ENCODE measurements at places on chromosomes 3 and 15.
A peak's percentile ranks its signal among the peaks of the same experiment; 100 is the strongest.

GRCh38 chr15:75923756-75924155 is 20.1 kb downstream of the FBXO22 start:
- DNase-seq: no peak

- no peak for DNase-seq
These were observed 408.5 kb upstream of the AGTR1 start for GRCh38 chr3:148289159-148289558.

- DNase-seq: no peak
These were observed 447.3 kb upstream of the KCNMB2 start for GRCh38 chr3:178088963-178089362.

- no peak for DNase-seq
These were observed 3.5 kb upstream of the MNS1 start for GRCh38 chr15:56468401-56468800.

DNA sequence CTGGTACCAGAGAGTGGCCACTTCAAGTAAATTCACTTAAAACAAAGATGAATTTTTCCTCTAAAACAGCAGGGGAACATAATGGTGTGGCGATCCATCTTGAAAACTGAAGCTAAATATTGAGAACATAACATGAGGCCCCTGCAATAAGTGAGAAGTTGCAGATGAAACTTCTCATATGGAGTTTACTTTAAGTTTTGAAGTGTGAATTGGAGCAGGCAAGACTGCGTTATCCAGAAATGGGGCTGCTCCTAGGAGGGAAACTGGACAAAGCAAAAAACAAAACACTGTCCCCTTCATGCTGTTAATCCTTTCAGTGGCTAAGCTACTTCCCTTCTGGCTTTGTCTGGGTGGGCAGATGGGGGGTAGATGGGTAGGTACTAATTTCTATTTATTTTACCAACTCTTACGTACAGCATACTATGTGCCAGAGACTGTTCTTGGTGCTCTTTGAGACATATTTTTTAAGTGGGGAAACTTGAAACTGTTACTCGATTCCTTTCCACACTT is 172.8 kb downstream of the TAFA4 start:
- DNase-seq: no peak

GRCh38 chr3:96803870-96804269 is 10.5 kb upstream of the EPHA6 start:
- DNase-seq: no peak

DNA sequence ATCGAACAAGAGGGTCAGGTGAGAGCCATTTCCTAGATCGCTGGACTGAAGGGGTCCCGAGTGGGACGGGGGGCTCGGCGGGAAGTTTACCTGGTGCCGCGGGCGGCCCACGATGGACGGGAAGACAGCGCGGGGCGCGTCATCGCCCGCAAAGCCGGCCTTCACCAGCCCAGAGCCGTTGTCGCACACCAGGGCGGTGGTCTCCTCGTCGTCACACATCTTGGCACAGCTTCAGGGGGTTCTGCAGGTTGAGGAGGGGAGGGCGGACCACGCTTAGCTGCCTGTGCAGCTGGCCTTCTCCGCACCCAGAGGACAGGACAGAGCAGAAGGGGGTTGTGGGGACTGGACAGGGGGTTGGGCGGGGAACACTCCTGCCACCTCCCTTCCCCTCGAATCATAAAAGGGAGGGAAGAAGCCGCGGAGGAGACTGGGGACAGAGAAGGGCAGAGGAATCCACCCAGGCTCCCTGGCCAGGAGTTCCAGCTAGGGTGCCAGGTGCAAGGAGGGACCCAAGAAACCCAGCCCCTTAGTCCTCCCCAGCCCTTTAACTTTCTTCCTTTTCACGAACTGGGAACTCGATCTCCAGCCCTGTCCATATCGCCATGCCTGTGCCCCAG is 651 bp downstream of the ACTC1 start:
- DNase-seq: no peak

DNA sequence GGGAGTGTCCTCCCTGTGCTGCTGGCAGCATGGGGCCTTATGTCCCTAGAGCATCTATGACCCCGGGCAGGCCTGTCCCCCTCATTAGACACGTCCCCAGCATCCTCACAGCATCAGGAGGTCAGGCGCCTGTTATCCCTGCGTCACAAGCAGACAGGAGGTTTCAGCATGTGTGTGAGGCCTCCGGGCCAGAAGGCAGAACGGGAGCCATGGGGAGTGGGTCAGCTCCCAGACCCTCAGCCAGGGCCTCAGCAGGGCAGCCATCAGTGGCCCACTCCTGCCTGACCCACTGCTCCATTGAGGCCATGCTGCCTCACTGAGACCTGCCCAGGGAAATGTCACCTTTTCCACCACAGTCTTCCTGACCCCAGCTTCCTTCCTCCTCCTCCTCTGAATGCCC is 71.6 kb downstream of the DNAJB8 start:
- no peak for DNase-seq

- DNase-seq: no peak
These were observed 28.2 kb downstream of the MYEF2 start for GRCh38 chr15:48149858-48150257.

DNA sequence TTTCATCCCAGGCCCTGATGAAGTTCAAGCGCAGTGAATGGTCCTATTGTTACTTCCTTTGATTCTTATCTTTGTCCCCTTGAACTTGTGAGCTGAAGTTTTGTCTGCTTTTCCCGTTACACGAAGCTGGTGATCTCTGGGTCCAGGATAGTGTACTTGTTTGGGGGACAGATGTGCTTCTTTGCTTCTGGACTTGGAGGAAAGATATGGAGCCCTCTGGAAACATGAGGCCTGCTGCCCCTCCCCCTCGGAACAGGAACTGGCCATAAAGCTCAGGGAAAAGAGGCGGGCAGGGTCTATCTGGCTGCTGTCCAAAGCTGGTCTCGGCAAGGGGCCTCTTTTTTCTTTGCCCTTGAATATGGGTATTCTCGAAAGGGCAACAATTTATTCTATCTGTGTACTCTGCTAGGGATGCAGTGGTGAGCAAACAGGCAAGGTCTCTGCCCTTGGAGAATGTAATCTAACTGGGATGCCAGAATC is 47.6 kb downstream of the IDH2 start:
- DNase-seq: no peak

DNA sequence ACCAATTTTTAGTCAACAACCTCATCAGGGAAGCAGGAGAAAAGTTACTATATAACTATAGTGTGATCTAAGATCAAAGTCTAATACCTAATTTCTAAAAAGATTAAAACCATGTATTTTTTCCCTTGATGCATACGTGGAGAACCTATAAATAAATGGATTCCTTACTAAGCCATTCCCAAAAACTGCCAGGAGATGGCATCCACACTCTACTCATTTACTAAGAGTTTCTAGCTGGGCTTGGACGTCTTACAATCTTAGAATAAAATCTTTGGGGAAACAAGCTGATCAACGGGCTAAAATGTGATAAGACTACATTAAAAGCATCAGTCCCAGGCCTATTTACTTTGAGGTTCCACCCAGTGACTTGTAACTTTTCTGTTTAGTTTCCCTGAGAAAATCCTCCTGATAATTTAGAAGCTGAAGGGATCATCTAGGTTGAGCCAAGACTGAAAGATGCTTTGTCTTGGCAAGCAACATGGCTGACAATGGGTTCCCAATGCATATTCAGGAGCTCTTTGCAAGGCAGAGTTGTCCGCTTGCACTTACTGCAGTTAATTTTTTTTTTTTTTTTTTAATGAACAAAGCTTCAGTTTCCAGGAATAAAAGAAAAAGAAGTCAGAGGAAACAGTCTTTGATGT is 85.5 kb upstream of the FGF12 start:
- peak; percentile 7 for DNase-seq

GRCh38 chr3:151445273-151446001 is 15.4 kb downstream of the IGSF10 start:
- DNase-seq: peak; percentile 28

GRCh38 chr3:56192001-56192400 is 276.3 kb downstream of the ERC2 start:
- no peak for DNase-seq

DNA sequence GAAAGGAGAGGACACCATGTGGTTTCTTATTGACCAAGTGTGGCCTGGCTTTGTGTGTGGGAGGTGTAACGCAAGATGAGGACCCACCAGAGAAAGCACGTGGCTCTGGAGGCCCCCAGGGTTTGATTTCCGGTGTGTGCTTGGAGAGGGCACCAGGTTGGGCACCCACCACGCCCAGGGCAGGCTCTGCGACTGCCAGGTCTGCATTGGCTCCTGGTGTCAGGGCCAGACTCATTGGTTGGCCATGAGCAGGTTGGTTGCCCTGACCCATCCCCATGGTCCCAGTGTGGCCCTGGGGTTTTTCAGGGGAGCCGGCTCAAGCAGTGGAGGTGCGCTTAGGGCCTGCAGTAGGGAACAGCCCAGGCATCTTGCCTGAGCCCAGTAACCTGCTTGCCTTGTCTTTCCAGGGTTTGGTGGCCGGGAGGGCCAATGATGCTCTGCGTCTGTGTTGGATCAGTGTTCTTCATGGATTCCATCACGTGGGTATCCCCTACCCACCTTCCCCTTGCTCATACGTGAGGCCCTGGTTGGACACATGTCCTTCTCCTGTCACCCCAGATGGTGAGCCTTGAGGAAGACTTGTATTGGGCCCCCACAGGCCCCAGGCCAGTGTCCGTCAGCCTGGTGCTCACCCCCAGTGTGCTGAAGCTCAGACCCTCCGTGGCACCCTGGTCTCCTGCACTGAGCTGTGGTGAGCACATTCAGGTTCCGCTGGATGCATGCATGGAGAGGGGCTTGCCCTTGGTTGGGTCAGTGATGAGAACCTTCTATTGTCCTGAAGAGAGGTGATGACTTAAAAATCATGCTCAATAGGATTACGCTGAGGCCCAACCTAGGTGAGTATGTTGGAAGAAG is 193.9 kb downstream of the UBE3A start:
- DNase-seq: no peak

DNA sequence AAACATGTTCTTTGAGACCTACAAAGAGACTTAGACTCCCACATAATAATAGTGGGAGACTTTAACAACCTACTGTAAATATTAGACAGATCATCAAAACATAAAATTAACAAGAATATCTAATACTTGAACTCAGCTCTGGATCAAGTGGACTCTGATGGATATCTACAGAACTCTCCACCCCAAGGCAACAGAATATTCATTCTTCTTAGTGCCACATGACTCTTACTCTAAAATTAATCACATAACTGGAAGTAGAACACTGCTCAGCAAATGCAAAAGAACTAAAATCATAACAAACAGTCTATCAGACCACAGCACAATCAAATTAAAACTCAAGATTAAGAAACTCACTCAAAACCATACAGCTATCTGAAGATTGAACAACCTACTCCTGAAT is 15.9 kb upstream of the PLSCR2 start:
- no peak for DNase-seq

DNA sequence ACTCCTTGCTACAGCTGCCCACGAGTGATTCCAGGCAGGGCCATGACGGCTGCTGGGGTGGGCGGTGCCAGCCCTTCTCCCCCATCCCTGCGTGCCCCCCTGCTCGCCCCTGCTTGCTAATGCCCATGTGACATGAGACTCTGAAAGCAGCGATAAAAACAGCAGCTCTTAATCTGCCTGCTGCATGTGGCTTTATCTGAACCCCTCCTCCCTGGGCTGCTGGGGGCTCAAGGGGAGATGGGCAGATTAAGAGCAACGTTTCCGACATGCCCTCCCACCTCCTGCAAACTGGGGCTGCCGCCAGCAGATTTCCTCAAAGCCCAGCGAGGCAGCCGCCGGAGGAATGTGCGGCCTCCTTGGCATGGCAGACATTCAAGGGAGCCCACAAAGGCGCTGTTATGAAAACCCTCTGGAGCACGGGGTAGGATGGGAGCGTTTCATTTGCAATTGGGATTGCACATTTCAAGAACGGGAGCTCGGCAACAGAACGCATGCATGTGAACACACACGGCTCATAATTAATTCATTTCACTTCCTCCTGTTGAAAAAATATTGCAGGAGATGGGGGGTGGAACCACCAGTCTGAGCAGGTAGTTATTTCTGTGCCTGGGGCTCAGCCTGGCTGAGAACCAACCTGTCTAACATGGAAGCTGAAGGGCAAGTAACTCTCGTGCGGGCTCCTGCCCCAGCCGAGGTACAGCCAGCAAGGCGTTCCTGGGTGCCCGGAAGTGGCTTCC is 504.2 kb upstream of the PROK2 start:
- DNase-seq: no peak

GRCh38 chr15:69357773-69358771 is 56.1 kb upstream of the KIF23 start:
- no peak for DNase-seq

DNA sequence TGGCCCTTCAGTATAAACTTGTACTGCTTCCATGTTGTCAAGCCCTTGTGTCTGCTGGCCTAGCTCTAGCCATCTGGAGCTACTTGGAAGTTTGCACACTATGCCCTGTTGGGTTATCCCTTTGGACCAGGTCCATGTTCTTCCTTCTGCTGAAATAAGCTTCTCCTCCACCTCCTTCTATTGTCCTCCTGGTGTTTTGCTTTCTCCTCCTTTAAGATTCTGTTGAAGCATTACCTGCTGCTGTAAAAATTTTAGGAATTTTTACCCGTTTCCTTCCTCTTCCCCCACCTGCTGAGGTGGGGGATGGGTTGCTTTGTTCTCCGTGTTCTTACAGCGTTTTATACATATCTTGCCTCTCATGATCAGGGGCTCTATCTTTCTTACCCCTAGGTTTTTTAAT is 51.7 kb downstream of the SH3GL3 start:
- DNase-seq: no peak

GRCh38 chr3:14120111-14120920 is 4.4 kb downstream of the CHCHD4 start:
- DNase-seq: no peak

DNA sequence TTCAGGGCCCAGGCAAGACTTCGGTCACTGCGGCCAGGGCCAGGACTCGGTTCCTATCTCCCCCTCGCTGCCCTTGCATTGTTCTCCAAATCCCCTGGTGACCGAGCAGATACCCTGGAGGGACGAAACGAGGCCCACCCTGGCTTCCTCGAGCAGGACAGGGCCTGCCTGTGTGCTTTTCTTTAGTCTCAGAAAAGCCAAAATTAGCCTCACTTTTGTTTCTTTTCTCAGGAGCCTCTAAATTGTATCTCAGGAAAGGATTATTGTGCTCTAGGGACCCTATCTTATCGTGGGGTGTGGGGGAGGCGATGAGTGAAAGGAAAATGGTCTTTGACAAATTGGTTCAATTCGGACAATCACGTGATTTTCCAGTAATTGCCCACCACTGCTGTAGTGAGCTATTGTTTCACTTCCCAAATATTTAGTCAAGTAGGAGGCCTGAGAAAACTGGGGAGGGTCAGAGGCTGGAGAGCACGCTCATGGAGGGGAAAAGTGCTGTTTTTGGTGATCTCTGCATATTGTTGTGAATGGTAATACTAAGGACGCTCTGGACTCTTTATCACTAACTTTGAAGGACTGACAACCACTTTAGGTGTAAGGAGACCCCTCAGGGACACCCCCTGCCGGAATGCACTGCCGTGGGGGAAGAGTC is 61.6 kb downstream of the TMEM44 start:
- no peak for DNase-seq

- DNase-seq: no peak
These were observed 1.1 kb upstream of the VPS18 start for GRCh38 chr15:40893019-40893670.

DNA sequence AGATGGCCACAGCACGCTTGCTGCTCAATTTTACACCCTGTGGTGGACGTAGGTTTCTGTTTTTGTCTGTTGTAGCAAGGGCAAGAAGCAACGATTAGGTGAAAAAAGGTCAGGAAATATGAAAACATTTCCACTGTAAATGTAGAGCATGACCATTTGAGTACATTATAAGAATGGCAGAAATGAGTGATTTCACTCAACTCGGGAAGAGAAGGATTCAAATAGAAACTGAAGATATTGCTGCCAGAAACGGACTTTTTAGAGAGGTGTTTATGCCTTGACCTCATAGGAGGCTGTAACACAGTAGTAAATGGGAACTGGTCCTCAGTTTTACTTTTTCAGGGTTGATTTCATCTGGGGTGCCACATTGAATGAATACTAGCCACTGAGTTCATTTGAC is 33.1 kb upstream of the GASK1A start:
- DNase-seq: no peak
